ENCODE measurements at places on chromosomes 1 and 21.

DNA sequence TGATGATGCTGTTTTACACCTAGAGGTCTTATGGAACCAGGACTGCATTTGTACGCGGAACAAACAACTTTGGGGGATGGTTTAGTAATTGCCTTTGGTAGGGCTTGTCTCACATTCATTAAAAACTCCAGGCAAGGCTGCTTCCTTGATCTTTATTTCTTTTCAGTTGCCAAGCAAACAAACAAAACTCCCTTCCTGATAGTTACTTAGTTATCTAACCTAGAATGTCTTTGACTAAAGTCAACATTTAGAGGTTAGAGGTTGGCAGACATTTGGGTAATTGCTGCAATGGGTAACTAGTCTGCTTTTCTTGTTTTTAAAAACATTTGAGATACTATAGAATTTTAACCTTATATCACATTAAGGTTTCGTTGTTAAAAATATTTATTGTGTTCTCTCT lies 500.9 kb upstream of the PTBP2 start:
- no peak for DNase-seq

- DNase-seq = no peak
These were observed 14.2 kb upstream of the HSPG2 start for GRCh38 chr1:21951226-21951870.

DNA sequence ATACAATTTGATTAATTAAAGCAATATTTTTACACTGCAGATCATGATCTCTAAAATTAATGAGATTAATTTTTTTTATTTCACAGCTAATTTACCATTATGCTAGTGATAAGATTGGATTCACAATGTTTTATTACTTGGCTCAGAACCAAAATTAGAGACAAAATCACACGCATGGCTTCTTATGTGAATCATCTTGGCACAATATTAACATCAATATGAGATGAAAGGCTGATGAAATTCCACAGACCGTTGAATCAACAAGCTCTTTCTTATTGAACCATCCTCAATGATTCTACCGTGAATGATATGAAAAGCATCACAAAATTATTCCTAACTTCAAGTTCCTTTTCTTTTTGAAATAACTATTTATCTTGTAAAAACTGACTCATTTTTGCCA lies 544.9 kb downstream of the KCNT2 start:
- no peak for DNase-seq

DNA sequence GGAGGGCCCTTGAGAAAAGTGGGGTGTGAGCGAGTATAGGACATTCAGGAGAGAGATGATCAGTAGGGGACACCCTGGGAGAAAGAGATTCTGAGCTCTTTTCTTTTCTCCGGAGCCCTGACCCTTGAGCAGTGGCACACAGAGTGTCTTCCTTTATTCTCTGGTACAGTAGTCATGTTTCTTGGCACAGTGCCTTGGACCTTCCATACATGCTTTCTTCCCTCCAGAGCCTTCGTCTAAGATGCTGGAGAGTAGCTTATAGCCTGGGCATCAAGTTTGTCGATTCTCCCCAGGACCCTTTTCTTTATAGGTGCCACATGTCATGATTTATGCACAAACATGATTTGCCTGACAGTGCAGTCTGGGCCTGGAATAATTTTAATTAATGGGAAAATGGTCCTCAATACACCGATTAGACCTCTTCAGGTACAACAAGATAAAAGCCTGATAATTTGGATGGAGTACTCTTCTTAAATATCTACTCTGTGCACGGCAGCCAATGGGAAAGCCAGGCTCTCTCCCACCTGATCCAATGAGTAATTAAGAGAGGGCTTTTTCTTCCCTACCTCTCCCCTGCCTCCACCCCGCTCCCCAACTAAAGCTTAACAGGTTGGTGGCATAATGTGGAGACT lies at the start of gene TBX19:
Gene TBX19, plus strand, starts transcription at position 582 of the 632 bp plus-strand sequence. CDS start 214 bp downstream, outside the sequence.
- DNase-seq = no peak

Measured in NCI-H510A treated with DMSO at 0.1 percent for 48 hours (cell line).